ENCODE measurements at places on chromosomes 4 and X.

GRCh38 chrX:39247536-39247935 lies 446.3 kb downstream of the MID1IP1 start:
- DNase-seq: no peak

DNA sequence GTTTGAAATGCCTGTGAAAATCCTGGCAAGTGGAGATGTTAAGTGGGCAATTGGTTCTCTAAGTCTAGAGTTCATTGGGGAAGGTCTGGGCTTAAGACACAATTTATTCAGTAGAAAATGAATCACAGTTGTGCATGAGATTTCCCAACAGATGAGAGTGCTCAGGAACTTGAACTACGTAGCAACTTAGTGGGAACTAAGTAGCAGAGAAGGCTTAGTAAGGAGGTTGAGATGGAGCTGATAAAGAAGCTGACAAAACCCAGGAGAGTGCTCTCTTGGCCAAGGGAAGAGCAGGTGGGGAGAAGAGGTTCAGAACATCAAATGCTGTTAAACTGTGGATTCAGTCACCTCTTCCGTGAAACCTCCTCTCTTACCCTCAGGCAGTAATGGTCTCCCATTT lies 33.0 kb downstream of the AFF1 start:
- no peak for DNase-seq

- DNase-seq: peak; percentile 71
Measured at GRCh38 chrX:154308108-154308946, 12.7 kb downstream of the TKTL1 start.

- no peak for DNase-seq
Measured at GRCh38 chrX:63250253-63250868, 100.8 kb downstream of the SPIN4 start.

GRCh38 chrX:118976599-118977340 lies 2.4 kb downstream of the LONRF3 start:
- DNase-seq: peak; percentile 14

DNA sequence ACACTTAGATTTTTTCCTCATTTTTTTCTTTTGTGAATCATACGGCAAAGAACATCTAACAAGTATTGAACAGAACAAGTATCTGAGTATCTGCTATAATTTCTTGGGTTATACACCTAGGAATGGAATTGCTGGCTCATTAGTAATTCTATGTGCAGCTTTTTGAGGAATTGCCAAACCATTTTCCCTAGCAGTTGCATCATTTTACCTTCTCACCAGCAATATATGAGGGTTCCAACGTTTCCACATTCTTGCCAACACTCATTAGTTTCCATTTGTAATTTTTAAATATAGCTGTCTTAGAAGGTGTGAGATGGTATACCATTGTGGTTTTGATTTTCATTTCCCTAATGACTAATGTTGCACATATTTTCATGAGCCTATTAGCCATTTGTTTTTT lies 41.1 kb upstream of the DCAF8L1 start:
- DNase-seq: no peak

- DNase-seq: no peak
Measured at GRCh38 chr4:105112274-105112673, 34.4 kb upstream of the TET2 start.

GRCh38 chr4:16222957-16223527 lies 3.2 kb downstream of the TAPT1 start:
- no peak for DNase-seq

DNA sequence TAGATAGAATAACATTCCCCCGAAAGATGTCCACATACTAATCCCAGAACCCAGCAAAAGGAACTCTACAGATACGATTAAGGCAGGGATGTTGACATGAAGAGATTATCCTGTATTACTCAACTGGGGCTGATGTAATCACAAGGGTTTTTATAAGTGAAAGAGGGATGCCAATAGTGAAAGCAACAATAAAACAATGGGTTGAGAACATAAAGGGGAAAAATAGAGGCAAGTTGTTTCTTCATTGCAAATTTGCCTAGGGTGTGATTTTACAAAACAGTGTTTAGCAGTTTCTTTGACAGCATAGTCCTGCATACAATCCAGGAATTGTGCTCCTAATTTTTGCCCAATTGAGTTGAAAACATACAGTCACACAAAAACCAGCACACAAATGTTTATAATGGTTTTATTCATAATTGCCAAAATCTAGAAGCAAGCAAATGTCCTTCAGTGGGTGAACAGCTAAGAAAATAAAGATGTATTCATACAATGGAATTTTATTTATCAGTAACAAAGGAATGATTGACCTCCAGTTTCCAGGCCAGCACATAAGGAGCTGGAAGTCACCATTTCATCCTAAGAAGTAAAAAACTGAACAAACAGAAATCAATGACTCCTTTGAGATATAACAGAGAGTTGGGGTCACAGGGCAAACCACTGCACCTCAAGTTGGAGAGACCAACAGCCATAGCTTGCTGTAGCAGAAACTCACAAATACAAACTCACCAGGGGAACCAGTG lies 107.2 kb downstream of the CENPC start:
- no peak for DNase-seq

GRCh38 chr4:4440333-4441061 lies 53.6 kb downstream of the NSG1 start:
- no peak for DNase-seq

DNA sequence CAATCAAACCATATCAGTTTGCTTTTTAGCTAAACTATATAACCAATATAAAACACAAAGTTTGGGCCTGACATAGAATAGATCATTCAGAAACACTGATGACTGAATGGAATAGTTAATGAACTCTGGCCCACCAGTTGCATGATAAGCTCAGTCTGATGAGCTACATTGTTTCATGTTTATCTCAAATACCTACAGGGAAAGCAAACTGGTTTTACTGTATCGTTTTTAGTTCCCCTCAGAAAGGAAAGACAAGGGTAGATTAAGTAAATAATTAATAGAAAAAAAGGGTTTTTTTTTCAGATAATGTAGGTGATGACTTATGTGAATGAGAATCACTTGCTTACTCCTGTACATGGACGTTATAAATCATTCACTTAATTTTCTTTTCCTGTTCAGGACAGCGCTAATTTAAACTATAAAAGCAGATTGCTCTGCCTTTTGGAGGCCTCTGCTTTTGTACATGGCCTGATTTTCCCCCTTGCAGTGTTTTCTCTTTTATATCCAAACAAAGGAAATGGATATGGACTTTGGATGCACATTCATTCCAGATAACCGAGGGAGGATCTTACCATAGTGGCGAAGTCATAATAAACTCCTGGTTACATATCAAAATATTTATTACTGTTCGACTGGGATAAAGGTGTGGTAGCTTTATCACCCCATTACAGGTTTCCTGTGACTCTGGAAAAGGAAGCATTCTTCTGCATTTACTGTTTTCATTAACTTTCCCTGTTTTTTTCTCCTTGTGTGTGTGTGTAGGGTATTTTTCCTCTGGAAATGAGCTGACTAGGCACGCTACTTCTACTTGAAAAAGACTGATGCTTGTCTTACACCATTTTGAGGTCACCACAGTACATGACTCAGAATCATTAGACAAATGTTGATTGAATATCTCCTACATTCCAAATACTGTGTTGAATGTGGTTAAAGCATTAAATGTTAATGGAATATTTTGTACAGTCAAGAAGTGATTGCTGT lies 373.1 kb upstream of the HS3ST1 start:
- no peak for DNase-seq

DNA sequence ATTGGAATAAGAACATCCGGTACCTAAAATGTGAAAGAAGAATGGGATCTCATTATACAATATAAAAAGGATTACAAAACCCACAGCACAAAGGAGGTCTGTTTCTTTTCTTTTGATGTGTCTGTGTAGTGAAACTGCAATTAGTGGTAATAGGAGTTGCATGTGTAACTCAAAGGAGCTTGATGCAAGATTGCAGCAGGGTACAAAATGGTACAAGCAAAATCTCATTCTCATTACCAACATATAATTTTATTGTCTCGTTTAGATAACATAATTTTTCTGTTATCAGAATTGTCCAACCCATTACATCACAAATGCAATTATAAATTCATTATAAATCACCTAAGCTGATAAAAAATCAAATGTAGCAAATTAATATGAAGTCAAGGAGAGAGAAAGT lies 47.1 kb upstream of the CCSER1 start:
- no peak for DNase-seq

- no peak for DNase-seq
Measured at GRCh38 chr4:78370631-78371372, 180.8 kb upstream of the ANXA3 start.

DNA sequence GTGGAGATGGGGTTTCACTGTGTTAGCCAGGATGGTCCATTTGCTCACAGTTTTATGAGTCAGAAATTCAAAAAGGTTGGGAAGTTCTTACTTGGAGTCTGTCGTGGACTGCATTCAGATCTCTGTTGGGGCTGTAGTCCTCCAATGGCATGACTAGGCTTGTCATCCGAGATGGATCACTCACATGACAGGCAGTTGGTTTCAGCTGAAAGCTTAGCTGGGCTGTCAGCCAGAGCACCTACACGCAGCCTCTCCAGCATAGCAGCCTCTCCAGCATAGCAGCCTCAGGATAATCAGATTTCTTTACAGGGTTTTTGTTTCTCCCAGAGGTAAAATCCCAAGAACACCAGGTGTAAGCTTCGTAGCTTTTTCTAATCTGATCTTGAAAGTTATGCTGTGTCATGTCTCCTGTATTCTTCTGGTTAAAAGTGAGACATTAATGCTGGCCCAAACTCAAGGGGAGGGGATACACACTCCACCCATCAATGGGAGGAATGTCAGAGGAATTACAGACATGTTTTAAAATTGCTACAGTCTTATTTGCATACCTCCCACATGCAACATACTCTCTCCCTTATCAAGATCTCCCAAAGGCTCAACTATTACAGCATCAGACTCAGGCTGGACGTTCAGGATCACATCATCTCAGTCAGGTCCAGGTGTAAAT lies 31.6 kb upstream of the SOD3 start:
- DNase-seq: no peak

GRCh38 chr4:122005064-122005755 lies 53.4 kb upstream of the TRPC3 start:
- DNase-seq: no peak

DNA sequence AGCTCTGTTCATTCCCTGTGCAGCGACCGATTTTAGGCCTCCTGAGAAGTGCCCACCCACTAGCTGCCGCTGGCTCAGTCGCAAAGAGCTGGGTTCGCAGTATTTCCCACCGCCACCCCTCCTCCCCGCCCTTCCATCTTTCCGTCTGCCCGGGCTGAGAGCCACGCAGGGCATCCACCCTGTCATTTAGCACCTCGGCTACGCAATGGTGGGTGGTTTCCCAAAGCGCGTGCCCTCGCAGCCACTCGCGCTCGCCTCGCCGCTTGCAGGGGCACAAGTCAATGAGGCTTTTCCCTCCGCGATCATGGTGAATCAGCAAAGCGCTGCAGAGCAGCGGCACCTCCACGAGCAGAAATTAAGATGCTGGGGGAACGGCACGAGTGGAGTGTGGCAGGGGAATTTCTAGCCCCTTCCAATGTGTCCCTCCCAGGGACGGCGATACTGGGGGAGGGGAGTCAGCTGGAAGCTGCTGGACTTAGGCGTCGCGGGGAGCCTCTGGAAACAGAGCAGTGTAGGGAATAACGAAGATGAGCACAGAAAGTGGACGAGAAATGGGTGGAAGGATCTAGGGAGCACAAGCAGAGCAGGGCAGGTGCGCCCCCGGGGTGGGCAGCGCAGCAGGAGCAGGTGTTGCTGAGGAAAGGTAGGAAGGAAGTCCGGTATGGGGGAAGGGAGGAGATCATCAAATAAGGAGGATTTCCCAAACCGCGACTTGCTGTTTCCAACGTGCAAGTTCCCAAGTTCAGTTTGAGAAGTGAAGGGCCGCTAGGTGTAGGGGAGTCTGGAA lies 2.4 kb upstream of the PTCHD1 start:
- DNase-seq: no peak

DNA sequence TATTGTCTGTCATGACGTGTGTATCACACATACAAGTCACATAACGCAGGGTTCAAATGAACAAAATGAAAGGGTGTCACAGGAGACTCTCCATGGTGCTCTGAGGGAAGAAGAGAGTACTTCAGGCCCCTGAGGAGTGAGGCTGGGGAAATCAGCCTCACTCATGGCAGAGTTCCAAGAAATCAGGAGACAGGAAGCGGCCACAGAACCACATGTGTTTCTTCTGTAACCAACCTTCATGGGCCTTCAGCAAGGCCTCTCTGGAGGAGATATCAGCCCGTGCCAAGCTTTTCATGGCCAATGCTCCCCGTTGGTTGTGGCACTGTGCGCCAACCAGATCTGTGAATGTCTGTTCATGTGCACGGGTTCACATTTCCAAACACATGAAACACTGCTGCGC lies 76.0 kb downstream of the NAT8L start:
- no peak for DNase-seq

GRCh38 chrX:334971-335757 lies 16.6 kb upstream of the GTPBP6 start:
- no peak for DNase-seq

- no peak for DNase-seq
Measured at GRCh38 chr4:81675791-81676393, 204.2 kb upstream of the RASGEF1B start.

DNA sequence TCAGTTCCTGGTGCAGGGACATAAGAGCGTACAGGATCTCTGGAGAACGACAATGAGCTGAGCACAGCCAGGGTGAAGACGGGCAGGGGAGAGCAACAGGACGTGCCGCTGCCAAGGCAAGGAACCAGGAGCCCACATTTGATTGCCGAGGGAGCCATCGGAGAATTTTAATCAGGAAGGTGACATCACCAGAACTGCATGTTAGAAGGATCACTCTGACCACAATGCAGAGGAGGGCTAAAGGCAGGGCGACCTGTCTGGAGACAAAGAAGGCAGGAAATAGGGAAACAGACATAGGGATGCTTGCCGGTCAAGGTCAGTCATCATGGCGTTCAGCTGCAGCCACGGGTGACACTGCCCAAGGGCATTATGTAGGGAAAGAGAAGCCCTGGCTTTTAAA lies 81.4 kb downstream of the RBM47 start:
- no peak for DNase-seq
